ENCODE measurements at places on chromosomes 3 and 15.

DNA sequence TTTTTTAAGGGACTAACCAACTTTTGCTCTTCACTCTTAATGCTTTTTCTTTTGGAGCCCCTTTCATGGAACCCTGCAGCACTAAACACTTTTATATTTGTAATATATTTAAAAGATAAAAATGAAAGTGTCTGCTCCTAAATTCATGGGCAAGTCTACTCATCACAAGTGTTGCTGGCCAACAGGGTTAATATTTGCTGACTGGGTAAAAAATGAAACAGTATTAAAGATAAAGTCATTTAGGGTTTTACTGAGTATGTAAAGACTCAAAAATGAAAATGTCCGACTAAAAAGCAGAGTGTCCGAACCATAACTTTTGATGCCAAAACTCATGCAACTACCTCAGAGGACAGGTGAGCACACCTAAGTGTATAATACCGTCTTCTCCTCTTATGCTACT lies 54.0 kb downstream of the MOBP start:
- no peak for DNase-seq

- DNase-seq, result no peak
Observed at GRCh38 chr15:23877502-23878412, 190.7 kb upstream of the NDN start.

- DNase-seq, result no peak
Observed at GRCh38 chr15:86073281-86073680, 6.4 kb upstream of the AGBL1 start.

DNA sequence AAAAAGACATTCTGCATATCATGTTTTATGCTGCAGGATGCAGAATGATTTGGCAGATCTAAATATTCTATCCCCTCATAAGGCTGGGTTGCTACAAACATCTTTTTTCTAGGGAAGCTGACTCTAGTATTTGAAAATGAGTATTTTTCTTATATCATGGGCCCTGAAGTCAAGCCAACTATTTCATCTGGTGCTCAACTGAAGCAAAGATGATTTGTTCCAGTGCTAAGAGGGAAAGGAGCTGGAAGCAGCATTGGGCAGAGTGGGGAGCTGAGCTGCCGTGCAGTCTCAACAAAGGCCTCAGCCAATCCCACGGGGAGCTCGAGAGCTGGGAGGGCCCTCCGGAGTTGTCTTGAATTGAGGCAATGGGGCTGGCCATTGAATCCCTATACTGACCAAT lies 155.3 kb upstream of the SLCO3A1 start:
- no peak for DNase-seq

DNA sequence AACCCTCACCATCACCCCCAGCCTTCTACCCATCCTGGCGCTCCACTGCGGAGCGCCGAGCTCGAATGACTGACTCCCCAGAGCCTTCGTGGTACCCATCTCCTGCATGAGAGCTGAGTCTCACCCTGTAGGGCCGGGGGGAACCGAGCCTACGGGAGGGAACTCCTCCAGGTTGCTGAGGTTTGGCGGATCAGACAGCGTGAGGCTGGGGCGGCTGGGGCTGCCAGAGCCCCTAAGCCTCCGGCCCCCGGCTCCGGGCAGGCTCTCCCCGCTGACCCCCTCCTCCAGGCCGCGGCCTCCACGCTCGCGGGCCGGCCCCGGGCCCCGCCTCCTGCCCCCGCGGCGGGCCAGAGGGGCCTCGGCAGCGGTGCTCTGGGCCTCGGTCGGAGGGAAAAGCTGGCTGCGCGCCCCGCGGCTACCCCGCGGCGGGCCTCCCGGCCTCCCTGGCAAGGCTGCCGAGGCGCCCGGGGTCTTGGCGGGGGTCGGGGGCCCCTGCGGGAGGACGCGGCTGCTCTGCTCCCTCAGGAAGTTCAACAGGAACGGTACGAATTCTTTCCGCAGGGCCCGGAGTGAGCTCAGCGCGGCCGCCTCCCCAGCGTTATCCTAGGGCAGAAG lies 643 bp downstream of the CDAN1 start:
- DNase-seq, result no peak
